CD4-positive, alpha-beta memory T cell (primary cell): ENCODE measurements at places on chromosomes 4 and X. TPM values are rescaled to one million over a fixed set of nuclear protein-coding genes. Genes with fewer than 3 reads are reported as not detected.

- H3K36me3 ChIP-seq, result no peaks in the 10 kb centered on the region
- H3K4me3 ChIP-seq, result no peak overlapping the region
- H3K27me3 ChIP-seq, result no peaks in the 10 kb centered on the region
Measured at GRCh38 chr4:85784348-85784747, 309.4 kb downstream of the ARHGAP24 start.

DNA sequence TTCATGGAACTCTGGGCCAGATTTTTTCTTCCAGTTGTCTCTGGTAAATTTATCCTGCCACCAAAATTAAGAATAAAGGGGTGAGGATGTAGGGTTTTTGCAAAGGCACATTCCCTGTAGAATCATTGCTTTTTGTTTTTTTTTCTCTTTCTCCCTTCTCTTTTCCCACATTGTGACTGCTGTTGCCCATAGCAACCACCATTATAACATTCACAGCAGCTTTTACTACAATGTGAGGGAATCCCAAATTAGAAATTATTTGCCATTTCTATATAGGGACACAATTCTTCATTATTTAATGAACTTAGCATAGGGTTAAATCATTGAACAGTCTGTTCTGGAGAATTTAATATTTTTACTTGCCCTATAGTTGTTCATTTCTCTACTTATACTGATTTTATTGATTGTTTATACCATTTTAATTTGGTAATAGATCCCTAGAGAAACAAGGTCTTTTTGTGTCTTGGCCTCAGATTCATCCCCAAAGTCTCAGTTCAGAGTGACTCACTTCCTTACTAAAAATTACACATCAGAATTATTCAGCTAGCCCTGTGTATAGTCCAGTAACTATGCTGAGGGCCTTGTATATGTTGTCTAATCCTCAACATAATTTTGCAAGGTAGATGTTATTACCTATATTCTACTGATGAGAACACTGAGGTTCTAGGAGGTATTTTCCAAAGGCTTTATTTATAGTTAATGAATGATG, 80.8 kb upstream of the ANK2 start:
- no peaks in the 10 kb centered on the region for H3K27me3 ChIP-seq
- H3K4me3 ChIP-seq, result no peak overlapping the region
- no peaks in the 10 kb centered on the region for H3K36me3 ChIP-seq
- H3K27ac ChIP-seq, result no peak overlapping the region
- DNase-seq, result no peak

GRCh38 chr4:145920205-145920604, 18.4 kb downstream of the ZNF827 start:
- no peaks in the 10 kb centered on the region for H3K36me3 ChIP-seq
- no peak for DNase-seq
- H3K4me3 ChIP-seq, result no peak overlapping the region
- H3K27ac ChIP-seq, result no peak overlapping the region
- H3K27me3 ChIP-seq, result no peaks in the 10 kb centered on the region
- H3K4me1 ChIP-seq, result no peaks in the 10 kb centered on the region

DNA sequence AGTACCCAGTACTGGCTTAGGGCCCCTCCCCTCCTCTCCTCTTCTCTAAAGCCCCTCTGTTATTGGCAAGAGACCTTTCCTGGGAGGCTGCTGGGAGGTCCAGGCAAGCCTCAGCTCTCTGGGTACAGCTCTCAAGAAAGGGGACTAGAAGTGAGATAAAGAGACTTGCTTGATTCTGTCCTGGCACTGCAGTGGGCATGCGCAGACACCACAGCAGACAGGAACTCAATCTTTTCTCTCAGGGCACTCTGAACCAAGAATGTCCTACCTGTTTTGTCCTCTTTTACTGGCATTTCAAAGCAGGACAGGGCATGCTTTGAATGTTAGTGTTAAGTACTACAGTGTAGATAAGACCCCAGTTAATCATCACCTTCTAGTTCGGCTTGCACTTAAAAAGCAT, 74.9 kb downstream of the NYX start:
- H3K4me1 ChIP-seq, result peaks cover 15% of the 10 kb centered on the region
- no peaks in the 10 kb centered on the region for H3K27me3 ChIP-seq
- H3K27ac ChIP-seq, result no peak overlapping the region

GRCh38 chr4:76620723-76621468, 185.9 kb downstream of the SHROOM3 start:
- no peaks in the 10 kb centered on the region for H3K36me3 ChIP-seq
- no peak overlapping the region for H3K4me3 ChIP-seq
- no peak overlapping the region for H3K27ac ChIP-seq
- no peaks in the 10 kb centered on the region for H3K4me1 ChIP-seq
- H3K27me3 ChIP-seq, result no peaks in the 10 kb centered on the region

DNA sequence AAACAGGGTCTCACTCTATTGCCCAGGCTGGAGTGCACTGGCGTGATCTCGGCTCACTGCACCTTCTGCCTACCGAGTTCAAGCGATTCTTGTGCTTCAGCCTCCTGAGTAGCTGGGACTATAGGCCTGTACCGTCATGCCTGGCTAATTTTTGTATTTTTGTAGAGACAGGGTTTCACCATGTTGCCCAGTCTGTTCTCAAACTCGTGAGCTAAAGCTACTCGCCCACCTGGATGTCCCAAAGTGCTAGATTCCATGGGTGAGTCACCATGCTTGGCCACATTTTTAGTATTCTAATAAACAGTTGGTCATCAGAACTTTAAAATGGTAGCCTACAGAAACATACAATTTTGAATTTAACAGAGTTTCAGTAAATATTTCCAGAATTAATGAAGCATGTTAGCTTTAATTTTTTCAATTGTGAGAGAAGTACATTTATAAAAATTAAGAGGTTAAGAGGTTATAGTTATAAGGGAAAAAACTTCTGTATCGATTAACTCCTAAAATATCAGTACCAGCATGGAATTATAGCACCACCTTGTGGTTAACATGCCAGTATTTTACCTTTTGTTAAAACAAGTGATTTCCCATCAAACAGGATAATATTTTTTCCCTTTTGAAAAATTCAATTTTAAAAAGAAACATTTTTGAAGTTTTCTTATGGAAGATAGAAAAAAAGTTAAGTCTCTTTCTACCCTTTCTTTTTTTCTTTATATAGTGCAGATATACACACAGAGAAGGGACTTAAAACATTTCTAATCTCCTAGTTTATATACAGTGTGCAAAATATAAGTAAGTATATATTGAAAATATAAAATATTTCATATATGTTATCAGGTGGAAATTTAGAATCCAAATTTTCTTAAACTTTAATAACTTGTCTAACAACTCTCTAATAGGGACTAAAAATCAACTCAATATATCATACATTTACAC, 35.4 kb downstream of the CEP44 start:
- no peaks in the 10 kb centered on the region for H3K27me3 ChIP-seq
- peak; percentile 43 for DNase-seq
- no peak overlapping the region for H3K4me3 ChIP-seq
- no peaks in the 10 kb centered on the region for H3K4me1 ChIP-seq
- peaks cover 7% of the 10 kb centered on the region for H3K36me3 ChIP-seq

DNA sequence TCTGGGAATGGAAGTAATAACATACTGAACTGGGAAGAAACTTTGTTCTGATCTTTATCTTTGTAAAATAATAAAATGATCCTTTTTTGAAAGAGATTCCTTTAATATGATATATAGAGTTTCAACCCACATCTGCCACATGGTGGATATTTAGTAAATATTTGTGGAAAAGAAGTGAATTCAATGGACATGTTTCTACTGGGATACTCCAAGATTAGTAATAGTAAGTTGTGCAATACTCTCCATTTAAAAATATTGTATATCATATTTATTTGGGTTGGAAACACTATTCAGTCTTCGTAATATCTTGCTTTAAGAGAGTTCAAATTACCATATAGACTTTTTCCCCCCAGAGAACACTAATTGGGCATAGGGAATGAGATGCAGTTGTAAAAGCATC, 17.8 kb upstream of the ARSJ start:
- no peaks in the 10 kb centered on the region for H3K4me1 ChIP-seq
- H3K27me3 ChIP-seq, result no peaks in the 10 kb centered on the region
- DNase-seq, result no peak
- no peaks in the 10 kb centered on the region for H3K36me3 ChIP-seq
- no peak overlapping the region for H3K27ac ChIP-seq

DNA sequence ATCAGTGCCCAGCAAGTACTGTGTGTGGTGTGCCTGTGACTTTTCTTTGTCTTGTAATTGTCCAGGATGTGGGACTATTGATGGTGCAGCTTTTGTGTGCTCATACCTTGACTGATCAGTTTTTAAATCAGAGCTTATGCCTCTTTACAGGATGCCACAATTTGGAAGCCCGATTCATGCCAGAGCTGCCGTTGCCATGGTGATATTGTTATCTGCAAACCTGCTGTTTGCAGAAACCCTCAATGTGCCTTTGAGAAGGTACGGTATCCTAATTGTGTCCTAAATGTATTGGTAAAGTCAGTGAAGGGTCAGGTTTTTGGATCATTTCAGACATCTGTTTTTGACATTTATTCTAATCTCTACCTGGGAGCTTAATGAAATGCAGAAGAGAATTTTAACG, 180.2 kb downstream of the FRAS1 start:
- no peak overlapping the region for H3K27ac ChIP-seq
- H3K36me3 ChIP-seq, result no peaks in the 10 kb centered on the region
- no peak for DNase-seq
- no peaks in the 10 kb centered on the region for H3K4me1 ChIP-seq

- H3K4me1 ChIP-seq, result no peaks in the 10 kb centered on the region
- no peaks in the 10 kb centered on the region for H3K27me3 ChIP-seq
- H3K4me3 ChIP-seq, result no peak overlapping the region
- H3K36me3 ChIP-seq, result no peaks in the 10 kb centered on the region
Measured at GRCh38 chrX:87003031-87003430, 514.6 kb upstream of the KLHL4 start.

GRCh38 chr4:180652533-180652932, 1590.7 kb upstream of the TENM3 start:
- no peak for DNase-seq
- no peak overlapping the region for H3K4me3 ChIP-seq
- H3K4me1 ChIP-seq, result no peaks in the 10 kb centered on the region
- H3K27me3 ChIP-seq, result no peaks in the 10 kb centered on the region

DNA sequence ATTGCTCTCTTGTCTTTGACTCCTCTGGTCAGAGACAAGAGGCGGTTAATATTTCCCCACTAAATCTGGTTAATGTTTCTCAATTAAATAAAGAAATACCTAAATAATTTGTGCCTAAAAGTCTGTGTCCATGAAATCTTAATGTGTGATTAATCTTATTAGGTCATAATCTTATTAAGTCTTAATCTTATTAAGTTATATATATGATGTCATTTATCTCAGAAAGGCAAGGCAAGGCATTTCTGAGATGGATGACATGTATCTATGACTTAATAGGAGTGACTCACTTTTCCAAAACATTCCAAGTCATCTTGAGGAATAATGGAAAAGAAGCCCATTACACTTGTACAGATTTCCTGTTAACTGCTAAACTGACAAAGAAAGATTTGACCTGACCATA, 74.7 kb downstream of the TRAM1L1 start:
- no peak overlapping the region for H3K4me3 ChIP-seq
- DNase-seq, result no peak
- H3K36me3 ChIP-seq, result no peaks in the 10 kb centered on the region
- H3K27ac ChIP-seq, result no peak overlapping the region
- no peaks in the 10 kb centered on the region for H3K27me3 ChIP-seq

- DNase-seq, result no peak
- no peaks in the 10 kb centered on the region for H3K36me3 ChIP-seq
- no peak overlapping the region for H3K4me3 ChIP-seq
- H3K27ac ChIP-seq, result no peak overlapping the region
- no peaks in the 10 kb centered on the region for H3K27me3 ChIP-seq
- peaks cover 23% of the 10 kb centered on the region for H3K4me1 ChIP-seq
Measured at GRCh38 chrX:44996277-44996676, 123.3 kb downstream of the KDM6A start.

L1CAM gene
- total RNA-seq, result 1.8 TPM

VBP1 gene
- 30.8 TPM for total RNA-seq

NPY1R gene
- not detected for total RNA-seq

MAML3 gene
- 3.7 TPM for total RNA-seq

ATP2B3 gene
- total RNA-seq, result not detected

PAGE5 gene
- 0.69 TPM for total RNA-seq

HAUS3 gene
- total RNA-seq, result 39.2 TPM

GUCY1B1 gene
- total RNA-seq, result not detected

PARM1 gene
- not detected for total RNA-seq
